ENCODE measurements at places on chromosomes 1 and 21.

- DNase-seq, result no peak
Measured at GRCh38 chr1:27227765-27228164, 6.7 kb upstream of the WDTC1 start.

DNA sequence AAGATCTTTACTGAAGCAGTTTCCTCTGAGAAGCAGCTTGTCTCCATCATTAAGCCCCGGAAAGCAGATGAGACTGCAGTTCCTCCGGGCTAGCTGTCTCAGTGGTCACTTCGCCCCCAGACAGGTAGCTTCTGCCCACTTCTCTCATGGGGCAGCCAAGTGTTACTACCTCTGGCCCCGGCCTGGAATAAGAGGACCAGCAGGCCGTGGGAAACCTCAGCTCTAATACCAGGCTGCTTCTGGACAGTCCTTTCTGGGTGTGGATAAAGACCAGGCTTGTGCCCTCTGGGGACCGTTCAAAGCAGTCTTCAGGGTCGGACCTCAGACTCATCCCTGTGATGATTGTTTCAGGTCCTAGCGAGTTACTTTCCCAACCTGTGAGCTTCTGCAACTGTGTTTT, 54.8 kb downstream of the RUNX3 start:
- DNase-seq, result no peak

GRCh38 chr1:47782414-47783166, 214.6 kb downstream of the TRABD2B start:
- DNase-seq, result no peak

DNA sequence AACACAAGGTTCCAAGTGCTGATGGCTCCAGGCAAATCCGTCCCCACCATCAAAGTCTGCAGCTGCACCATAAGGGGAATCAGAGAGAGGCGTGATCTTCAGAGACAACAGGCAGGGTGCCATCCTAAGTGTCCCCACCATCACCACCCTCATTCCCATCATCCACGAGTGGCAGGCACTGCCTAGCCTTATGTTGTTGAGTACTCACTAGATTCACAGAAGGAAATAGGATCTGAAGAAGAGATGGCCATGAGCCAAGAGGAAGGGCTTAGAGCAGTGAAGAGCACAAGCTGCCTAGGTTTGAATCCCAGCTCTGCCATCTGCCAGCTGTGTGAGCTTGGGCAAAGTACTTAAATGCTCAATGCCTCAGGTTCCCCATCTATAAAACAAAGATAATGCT, 207.3 kb upstream of the CSF3R start:
- DNase-seq, result no peak

- DNase-seq, result no peak
Measured at GRCh38 chr1:8674912-8675311, 142.5 kb downstream of the RERE start.

Data from CD4-positive, alpha-beta T cell treated with Interleukin-17A for 4 hours (primary cell).